Cerebellum (tissue), 4 donors: ENCODE measurements at places on chromosomes 5 and 9. TPM values are rescaled to one million over a fixed set of nuclear protein-coding genes. Genes with fewer than 3 reads are reported as not detected.
A peak's percentile ranks its signal among the peaks of the same experiment; 100 is the strongest.

GRCh38 chr5:73783828-73784227 lies 157.8 kb downstream of the ARHGEF28 start:
- no peak for DNase-seq

DNA sequence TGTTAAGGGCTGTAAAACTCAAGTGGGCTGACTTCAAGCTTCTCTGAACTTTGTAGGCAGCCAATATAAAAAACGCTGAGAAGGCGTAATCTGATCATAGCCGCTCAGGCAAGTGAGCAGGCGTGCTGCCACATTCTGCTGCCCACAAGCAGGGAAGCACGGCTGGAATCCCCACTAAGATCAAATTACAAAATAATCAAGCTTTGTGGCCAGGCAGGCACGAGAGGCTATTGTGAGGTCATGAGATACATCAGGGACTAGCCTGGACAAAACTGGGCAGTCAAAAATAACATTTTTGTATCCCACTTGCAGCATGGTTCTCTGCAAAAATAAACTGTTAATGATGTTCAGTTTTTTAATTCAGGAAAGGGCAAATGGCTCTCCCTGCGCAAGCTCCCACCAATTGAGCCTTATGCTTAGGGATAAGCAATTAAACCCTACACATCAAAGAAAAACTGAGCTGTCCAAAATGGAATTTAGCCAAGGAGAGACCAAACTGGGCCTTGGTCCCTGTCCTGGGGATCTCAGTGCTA lies 64.0 kb downstream of the POU5F2 start:
- peak; percentile 51 for DNase-seq

DNA sequence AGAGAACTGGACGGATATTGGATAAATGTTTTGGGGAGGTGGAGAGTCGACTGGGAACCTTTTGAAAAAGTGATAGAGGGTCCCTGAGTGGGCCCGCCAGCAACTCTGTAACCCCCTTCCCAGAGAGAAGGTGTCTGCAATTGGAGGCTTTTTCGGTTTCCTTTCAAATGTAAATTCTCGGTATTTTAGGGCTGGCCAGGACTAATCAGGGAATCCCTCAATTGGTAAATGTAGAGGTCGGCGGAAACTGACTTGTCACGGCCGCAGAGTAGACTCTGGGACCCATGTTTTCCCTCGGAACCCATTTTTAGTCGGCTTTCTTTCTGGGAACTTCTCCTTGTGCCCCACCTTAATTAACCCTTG lies 524 bp downstream of the CCNB1 start:
- no peak for DNase-seq

- DNase-seq = no peak
Measured at GRCh38 chr5:10337986-10338385, 15.5 kb upstream of the MARCHF6 start.

- no peak for DNase-seq
Measured at GRCh38 chr9:136437839-136438547, 1.7 kb downstream of the INPP5E start.

DNA sequence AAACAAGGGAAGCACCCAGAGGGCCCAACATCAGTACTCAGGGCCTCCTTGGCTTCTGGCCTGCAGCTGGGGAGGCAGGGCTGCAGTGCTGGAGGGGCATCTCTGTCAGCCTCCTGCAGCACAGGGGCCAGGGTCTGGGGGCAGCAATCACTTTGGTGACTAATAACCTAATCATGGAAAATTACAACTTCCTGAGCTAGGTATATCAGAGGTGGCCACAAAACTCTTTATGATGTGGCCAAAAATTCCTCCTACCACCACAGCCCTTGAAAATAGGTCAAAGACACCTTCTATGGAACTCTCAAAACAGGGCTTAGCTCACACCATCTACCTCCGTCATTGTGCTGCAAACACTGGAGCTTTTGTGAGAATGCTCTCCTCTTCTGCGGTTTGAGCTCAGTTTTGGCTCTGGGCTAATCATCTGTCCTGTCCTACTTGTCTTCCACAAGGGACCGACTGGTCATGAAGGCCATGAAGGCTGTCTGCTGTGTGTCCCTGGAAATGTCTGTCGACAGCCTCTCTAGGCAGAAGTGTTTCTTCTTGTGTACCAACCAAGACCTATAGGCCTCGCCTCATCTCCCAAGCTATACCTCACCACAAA lies 28.6 kb downstream of the CSF2 start:
- DNase-seq = no peak

- DNase-seq = no peak
Measured at GRCh38 chr9:129270903-129271431, 92.9 kb upstream of the IER5L start.

GRCh38 chr9:69047371-69047770 lies 11.8 kb downstream of the FXN start:
- no peak for DNase-seq

GRCh38 chr9:124492818-124493217 lies 14.4 kb downstream of the NR5A1 start:
- DNase-seq = no peak

- DNase-seq = no peak
Measured at GRCh38 chr5:174247301-174247700, 201.8 kb downstream of the NSG2 start.

DNA sequence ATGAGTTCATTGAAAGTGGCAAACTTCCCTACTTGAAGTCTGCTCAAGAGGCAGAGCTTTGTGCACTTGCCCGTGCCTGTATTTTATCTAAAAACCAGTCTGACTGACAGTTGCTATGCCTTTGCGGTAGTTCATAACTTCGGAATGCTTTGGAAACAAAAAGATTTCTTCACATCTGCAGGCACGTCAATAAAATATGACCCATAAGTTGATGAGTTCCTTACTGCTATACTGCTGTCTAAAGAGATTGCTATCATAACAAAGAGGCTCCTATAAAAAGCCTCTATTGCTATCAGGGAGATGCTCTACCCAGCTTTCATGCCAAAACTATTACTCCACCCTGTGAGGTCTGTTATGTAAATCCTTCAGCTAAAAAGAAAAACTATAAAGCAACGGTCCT lies 25.4 kb upstream of the RNF20 start:
- DNase-seq = peak; percentile 24

DNA sequence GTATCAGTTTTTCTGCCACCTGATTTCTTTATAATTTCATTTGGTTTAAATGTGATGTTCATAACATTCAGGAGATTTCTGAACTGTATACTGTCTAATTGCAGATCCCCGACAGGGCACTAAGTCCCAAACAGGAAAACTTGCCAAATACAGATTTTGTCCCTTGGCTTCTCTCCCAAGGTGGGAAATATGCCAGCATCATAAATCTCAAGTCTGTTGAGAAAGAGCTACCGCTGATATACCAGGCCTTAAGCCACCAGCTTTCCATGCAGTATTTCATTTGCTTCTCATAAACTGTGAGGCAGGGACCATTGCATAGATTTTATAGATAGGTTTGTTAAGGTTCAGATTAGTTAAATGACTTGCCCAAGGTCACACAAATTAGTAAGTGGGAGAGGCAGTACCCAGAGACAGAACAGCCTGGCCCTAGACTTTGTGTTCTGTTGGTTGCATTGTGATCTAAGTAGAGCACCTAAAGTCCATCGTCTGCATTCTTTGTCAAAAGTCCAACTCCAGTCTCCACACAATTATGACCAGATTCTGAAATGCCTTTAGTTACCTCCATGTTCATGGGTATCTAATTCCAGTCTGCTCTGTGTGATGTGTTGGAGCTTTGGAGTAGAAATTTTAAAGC lies 16.2 kb downstream of the GPR21 start:
- peak; percentile 75 for DNase-seq

GRCh38 chr5:74953937-74954720 lies 87.9 kb upstream of the FAM169A start:
- DNase-seq = no peak

- DNase-seq = no peak
Measured at GRCh38 chr9:132334364-132334763, 20.4 kb downstream of the SETX start.

DNA sequence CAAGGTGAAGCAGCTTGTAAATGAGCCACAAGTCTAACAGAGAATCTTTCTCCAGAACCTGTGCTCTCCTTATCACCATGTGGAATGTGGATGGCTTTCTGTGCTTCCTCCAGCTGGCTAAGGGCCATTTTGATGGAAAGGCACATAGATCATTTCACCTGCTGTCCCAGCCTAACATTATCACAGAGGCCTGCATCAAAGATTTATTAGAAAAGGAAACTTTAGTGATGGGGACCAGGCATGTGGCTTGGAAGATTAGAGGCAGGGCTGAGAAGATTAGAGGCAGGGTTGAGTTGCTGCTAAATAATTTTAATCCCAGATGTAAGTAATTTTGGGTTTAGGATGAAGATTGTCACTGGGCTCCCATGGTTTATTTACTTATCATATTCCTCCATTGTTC lies 6.3 kb downstream of the SPEF2 start:
- DNase-seq = no peak

- no peak for DNase-seq
Measured at GRCh38 chr9:7097040-7097715, 339.4 kb downstream of the KDM4C start.

GRCh38 chr5:31934156-31934555 lies 240.0 kb downstream of the GOLPH3 start:
- DNase-seq = no peak

- DNase-seq = no peak
Measured at GRCh38 chr5:178476531-178476930, 113.7 kb downstream of the COL23A1 start.

GRCh38 chr5:81980598-81981260 lies 8.9 kb downstream of the ATG10 start:
- no peak for DNase-seq

DNA sequence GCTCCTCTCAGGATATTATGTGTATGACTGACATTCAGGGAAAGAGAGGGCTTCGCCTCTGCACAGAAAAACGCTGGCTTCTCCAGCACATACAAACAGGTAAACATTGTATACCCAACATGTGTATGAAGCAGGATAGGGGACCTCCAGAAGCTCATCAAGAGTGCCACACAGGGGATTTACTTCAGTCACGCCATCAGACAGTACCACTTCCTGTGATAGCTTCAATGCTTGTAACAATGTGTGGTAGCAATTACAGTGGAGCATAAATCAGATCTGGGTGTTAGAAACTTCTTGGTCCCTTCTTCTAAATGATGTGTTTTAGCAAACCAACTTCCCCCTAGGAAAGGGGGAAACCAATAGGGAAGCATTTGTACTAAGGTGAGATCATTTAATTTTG lies 160.8 kb downstream of the TSSK1B start:
- no peak for DNase-seq

DNA sequence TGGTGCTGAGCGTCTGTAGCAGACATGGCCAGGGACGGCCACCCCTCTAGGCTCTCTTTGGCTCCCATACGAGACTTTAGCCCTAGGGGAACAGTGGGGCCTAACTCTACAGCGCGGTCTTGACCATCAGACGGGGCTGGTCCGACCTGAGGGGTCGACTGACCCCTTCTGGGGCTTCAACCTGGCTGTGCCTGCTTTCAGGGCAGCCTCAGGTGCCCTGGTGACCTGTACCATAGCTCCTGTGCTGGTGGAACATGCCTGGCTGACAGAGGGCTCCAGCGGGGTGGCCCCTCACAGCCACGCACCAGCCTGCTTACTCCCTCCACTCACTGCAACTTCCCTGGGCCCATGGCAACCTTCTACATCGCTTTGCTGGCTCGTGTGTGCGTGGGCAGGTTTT lies 423.4 kb upstream of the SEMA6A start:
- DNase-seq = no peak

- DNase-seq = no peak
Measured at GRCh38 chr9:107488375-107489143, 1.0 kb downstream of the KLF4 start.

- DNase-seq = no peak
Measured at GRCh38 chr5:56012281-56012963, 17.7 kb upstream of the IL6ST start.

GRCh38 chr5:124735169-124735858 lies 11.1 kb downstream of the ZNF608 start:
- peak; percentile 78 for DNase-seq

DNA sequence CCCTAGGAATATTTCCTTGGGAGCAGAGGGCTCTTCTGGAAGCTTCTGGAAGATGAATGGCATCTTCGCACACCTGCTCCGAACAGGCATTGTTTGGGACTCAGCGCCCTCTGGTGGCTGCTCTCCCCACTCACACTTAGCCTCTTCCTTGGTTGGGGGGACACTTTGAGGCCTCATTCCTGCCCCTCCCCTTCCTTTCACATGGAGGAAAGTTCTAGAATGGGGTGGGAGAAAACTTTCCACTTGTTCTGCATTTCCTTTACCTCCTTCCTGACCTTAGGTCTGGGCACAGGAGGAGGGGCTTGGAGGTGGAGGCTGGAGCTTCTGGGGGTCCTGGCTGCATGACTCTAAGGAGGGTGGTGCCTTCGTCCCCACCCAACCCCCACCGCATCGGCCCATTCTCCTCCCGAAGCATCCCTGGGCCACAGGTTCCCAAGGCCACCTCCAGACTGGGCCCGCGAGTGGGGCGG lies 19.3 kb upstream of the SMIM32 start:
- peak; percentile 66 for DNase-seq

DNA sequence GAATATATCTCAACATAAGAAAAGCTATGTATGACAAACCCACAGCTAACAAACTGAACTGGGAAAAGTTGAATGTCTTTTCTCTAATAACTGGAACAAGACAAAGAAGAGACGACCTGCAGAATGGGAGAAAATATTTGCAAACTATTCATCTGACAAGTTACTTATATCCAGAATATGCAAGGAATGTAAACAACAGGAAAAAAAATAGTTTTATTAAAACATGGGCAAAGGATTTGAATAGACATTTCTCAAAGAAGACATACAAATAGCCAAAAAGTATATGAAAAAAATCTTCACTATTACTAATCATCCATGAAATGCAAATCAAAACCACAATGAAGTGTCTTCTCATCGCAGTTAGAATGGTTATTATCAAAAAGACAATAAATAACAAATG lies 181.7 kb upstream of the TLX3 start:
- no peak for DNase-seq

DNA sequence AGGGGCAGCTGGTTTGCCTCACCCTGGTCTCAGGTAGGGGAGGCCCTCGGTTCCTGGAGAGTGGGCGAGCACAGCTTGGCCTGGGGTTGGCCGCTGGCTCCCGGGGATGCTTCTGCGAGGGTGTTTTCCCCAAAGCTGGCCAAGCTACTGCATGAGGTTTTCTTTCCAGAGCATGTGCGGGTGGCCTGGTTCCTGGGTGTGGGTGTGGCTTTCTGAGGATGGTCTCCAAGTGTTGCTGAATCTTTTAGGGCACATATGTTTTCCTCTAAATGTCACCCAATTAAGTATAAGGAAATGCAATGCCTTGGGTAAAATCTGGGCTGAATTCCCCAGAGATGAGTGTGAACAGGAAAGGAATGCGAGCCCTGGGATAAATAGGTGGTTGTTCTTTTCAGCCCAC lies 115.8 kb upstream of the ICE1 start:
- no peak for DNase-seq

GRCh38 chr5:73701566-73701965 lies 75.6 kb downstream of the ARHGEF28 start:
- no peak for DNase-seq

- no peak for DNase-seq
Measured at GRCh38 chr9:20853866-20854265, 169.8 kb downstream of the FOCAD start.

The C9 gene
- total RNA-seq = not detected

The PCDHGA3 gene
- total RNA-seq = 11.8 TPM

The UGT3A2 gene
- 0.18 TPM for total RNA-seq

The OBP2B gene
- not detected for total RNA-seq

The EQTN gene
- 0.73 TPM for total RNA-seq

The MEIKIN gene
- not detected for total RNA-seq

The ABCA1 gene
- total RNA-seq = 19.1 TPM

The CSF1R gene
- 8.7 TPM for total RNA-seq

The OBP2A gene
- not detected for total RNA-seq

The NAIF1 gene
- total RNA-seq = 4.3 TPM

The ARSI gene
- total RNA-seq = 1.4 TPM

The BARHL1 gene
- 19.3 TPM for total RNA-seq

The CATSPER3 gene
- 0.45 TPM for total RNA-seq

The NKD2 gene
- total RNA-seq = 8.0 TPM

The SLC34A1 gene
- total RNA-seq = not detected
